ENCODE measurements at places on chromosomes 12 and 14.

- DNase-seq = no peak
Measured at GRCh38 chr12:25494926-25495325, 58.2 kb downstream of the LMNTD1 start.

DNA sequence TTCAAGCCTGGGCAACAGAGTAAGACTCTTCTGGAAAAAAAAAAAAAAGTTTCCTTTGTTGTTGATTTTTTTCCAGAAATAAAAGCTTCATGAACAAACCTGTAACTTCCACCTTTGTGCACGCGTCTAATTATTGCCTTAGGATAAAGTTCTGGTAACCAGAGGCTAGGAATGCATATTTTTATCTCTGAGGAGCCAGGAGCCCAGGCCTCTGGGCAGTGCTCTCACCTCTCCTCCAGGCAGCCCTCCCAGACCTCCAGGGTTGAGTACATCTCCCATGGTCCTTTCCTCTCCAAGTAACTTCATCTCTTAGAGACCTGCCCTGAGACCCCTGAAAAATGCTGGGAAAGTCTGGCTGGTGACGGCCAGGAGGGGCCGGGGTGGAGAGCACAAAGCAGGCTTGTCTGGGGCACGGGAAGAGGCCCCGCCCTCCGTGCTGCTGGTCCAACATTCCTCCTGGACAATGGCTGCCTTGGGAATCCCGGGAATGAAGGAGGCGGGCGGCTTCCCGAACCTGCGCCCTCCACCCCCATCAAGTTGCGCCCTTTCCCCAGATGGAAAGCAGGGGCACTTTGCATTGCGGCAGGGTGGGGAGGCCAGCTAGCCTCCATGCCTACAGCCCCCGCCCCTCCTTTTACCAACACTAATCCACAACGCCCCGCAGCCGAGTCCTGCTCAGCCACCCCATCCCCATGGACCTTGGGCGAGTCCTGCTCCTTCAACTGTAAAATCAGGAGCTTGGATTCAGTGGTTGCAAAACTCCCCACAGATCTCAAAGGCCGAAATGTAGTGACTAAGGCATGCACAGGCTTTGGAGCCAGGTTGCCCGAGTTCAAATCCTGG is 7.3 kb upstream of the FIGNL2 start:
- DNase-seq = no peak

- no peak for DNase-seq
Measured at GRCh38 chr12:47858511-47859266, 39.0 kb upstream of the HDAC7 start.

GRCh38 chr12:27343255-27344000 is 10.8 kb downstream of the BMAL2 start:
- DNase-seq = no peak

- DNase-seq = no peak
Measured at GRCh38 chr12:57983146-57983857, 41.9 kb downstream of the ATP23 start.

GRCh38 chr12:29505122-29505521 is 7.6 kb upstream of the OVCH1 start:
- no peak for DNase-seq

DNA sequence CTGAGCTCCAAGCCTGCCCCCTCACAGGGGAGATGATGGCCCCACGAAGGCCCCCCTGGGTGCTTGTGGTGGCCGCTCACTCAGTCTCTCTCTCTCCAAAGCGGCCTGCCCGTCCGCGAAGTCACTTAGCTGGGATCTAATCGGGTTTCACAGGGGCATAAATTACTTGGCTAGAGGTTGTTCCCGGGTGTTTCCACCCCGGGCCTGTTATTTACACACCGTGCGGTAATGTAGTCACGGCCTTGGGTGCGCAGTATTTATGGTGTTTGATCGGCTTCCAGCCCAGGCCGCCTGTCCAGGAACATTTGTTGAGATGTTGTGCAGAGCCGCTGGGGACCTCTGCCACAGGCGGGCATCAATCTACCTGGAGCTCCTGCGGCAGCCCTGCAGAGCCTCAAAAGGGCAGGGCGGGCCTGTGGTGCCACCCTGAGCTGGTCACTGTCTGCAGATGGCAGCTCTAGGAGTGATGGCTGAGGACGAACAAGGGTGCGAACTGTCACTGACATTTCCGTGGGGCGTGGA is 91.2 kb downstream of the KIF26A start:
- no peak for DNase-seq

- no peak for DNase-seq
Measured at GRCh38 chr12:56020423-56021184, at the start of gene IKZF4. IKZF4 (plus strand) TSS chr12:56021043; CDS start chr12:56021494, 451 bp downstream.

GRCh38 chr12:51334764-51335163 is 10.8 kb upstream of the BIN2 start:
- DNase-seq = no peak
